ENCODE measurements at places on chromosomes 16 and 17.
A peak's percentile ranks its signal among the peaks of the same experiment; 100 is the strongest.

- DNase-seq = no peak
These were observed 260.2 kb upstream of the N4BP1 start for GRCh38 chr16:48870141-48870540.

- peak; percentile 43 for DNase-seq
These were observed 34.4 kb downstream of the GPRC5B start for GRCh38 chr16:19850131-19850817.

DNA sequence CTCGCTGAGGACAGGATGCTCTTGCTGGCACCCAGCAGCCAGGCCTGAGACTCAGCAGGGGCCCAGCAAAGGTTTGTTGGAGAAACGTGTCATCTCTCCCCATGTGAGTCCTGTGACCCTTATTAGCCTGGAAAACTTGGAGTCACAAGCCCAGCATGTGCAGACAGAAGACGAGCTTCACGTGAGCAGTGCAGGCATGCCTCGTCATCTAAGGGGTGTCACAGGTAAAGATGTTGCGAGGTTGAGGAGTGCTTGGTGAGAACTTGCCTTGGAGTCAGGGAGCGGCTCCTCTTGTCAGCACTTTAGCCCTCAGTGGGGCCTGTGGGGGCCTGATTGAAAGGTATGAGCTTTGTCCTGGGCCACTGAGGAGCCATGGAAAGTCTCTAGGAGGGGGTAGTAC lies 2.1 kb upstream of the CTRL start:
- no peak for DNase-seq

- DNase-seq = no peak
These were observed 4.5 kb upstream of the FOXL1 start for GRCh38 chr16:86573646-86574508.

- peak; percentile 39 for DNase-seq
These were observed 2.5 kb upstream of the ZFHX3 start for GRCh38 chr16:73050201-73051099.

- no peak for DNase-seq
These were observed 688.2 kb upstream of the SOX9 start for GRCh38 chr17:71432378-71433315.

DNA sequence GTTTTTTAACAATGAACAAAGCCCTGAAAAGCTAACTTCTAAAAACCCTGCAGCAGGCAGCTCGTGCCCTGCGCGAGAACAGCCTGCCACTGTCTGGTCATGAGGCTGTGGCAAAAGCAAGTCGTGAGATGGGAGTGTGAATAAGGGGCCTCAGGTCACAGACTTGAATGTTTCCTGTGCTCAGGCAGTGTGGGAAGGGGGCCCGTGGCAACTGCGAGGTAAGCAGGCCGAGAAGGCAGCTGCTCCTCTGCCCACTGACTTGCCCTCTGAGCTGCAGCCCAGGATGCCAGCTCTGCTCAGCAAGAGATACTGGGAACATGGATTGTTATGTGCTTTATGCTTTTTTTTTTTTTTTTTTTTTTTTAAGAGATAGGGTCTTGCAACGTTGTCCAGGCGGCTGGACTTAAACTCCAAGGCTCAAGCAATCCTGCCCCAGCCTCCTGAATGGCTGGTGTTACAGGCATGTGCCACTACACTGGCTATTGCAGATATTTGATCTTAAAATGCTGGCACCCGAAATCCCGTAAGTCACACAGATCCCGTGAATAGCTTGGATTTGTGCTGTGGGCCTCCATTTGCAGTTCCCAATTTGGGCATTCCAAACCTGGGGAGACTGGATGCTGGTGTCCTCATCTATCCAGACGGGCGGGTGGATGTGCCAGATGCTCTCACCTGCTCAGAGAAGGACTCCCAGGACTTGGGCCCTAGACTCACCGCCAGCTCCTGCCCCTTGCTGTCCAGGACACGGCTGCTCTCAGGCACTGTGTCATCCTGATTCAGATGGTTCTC lies 44.0 kb downstream of the UBN1 start:
- DNase-seq = no peak

DNA sequence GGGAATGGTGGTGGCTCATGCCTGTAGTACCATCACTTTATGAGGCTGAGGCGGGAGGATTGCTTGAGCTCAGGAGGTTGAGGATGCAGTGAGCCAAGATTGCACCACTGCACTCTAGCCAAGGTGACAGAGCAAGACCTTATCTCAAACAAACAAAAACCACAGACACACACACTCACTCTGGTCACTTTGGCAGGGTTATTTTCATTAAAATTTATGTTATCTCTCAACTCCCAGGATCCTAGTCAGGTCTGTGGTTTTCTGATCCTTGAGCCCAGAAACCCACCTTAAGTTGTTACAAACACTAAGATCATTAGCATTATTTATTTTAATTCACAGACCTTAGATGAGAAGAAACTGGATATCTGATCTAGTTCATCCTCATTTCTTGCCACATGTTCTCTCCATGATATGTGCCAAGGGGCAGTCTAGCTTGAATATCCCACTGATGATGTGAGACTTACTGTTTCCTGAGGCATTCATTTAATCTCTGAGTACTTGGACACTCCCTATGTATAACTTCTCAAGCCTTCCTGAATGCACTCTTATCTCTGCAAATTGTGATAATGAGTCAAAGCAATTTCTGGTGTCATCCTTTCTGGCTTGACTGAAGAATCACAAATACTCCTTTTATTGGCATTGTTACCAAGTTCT lies 9.6 kb downstream of the ABHD15 start:
- no peak for DNase-seq

Measured in lung (tissue), 17 donors.